ENCODE measurements at places on chromosomes 4 and X. TPM values are rescaled to one million over a fixed set of nuclear protein-coding genes. Genes with fewer than 3 reads are reported as not detected.

RASSF6 gene
- 11.7 TPM for total RNA-seq

HELT gene
- not detected for total RNA-seq

RS1 gene
- total RNA-seq, result not detected

ODAM gene
- 1.2 TPM for total RNA-seq

ZCCHC13 gene
- not detected for total RNA-seq
